ENCODE measurements at places on chromosomes 1 and 21.

DNA sequence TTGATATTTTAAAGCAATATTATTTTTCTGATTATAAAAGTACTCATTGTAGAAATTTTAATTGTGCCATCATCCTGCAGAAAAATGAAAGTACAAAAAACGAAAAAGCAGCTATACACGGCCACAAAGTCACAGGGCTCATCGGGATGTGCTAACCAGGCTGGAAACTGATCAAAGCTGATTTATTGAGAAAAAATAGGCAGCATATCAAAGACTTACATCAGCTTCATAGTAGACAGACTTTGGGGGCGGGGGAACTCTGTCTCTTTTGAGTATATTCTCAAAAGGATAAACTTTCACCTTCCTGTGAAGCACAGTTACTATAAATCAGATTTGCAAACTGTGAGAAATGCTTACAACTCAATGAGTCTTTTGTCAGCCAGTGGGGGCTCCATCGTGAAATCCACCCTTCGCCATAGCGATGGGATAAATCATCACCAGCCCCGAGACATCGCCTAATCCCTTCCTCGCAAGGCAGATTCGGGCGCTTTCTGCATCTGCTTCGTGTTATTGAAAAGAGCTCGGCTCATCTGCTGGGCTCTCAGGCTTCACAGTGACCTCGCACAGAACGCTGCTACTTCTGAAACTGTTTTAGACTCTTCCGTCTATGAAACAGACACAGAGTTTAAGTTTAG lies 69.2 kb upstream of the ERG start:
- peak; percentile 33 for DNase-seq

- no peak for DNase-seq
These were observed 193.9 kb downstream of the DAB1 start for GRCh38 chr1:57229998-57230397.

GRCh38 chr21:45325206-45326168 lies 37.8 kb upstream of the POFUT2 start:
- no peak for DNase-seq

- no peak for DNase-seq
These were observed 459.3 kb upstream of the ADAMTS5 start for GRCh38 chr21:27426196-27426595.

- peak; percentile 92 for DNase-seq
These were observed 186.8 kb downstream of the LTN1 start for GRCh38 chr21:28805885-28806284.

GRCh38 chr1:164733734-164734133 lies 174.8 kb downstream of the PBX1 start:
- DNase-seq = no peak

- DNase-seq = no peak
These were observed 1.1 kb upstream of the GNG12 start for GRCh38 chr1:67834246-67834877.

DNA sequence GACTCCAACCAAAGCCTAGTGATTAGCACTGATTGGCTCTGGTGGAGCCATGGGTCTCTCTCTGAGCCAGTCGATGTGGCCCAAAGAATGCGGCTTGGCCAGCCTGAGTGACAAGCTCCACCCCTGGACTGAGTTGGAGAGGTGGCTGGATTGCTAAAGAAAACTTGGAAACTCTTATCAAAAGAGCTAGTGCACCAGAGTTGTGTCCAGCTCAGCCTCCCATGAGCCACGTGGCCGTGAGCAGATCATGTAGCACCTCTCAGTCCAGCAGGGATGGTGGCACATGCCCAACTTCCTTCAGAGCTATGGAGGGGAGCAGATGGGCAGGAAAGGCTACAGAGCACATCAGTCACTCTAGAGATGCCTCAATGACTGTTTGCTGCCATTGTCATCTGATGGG lies 142.8 kb upstream of the VAMP3 start:
- DNase-seq = no peak

GRCh38 chr1:205458777-205459566 lies 3.1 kb upstream of the BLACAT1 start:
- DNase-seq = peak; percentile 56

DNA sequence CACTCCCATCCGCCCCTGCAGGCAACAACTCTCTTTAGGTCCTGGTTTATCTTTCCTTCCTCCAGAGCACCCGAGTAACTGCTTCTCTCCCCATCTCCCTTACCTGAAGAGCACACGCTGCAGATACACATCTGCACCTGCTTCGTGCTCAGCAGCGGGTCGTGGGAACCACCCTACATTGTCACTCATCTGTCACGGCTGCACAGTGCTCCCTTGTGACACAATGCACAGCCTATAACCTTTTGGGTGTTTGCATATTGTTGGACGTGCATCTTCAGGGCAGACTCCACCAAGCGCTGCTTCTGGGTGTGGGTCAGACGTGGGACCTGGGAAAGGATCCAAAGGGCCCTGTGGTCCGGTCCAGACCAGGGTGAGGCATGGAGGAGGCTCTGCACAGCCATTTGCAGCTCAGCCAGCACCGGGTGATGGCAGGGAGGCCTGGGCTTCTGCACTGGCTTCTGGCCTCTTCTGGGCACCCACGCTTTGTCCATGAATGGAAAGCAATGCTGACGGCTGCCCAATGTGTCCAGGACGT lies 42.5 kb downstream of the WDR4 start:
- no peak for DNase-seq

DNA sequence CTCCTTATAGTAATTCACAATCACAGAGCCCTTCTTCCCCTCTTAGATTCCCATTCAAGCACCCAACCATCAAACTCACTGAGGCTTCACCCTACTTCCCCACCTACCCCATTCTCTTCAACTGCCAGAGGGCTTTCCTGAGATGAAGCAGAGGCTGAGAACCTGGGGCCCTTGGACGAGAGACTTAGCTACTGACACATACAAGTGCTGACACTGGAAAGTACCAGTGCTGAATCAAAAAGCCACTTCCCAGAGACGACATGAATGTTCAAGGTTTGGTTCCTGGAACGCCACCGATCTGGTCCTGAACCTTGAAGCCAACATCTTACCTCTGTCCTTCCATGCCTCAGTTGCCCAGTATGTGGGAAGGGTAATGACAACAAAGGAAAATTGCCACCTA lies 16.6 kb upstream of the RAP1A start:
- no peak for DNase-seq

- DNase-seq = no peak
These were observed 44.1 kb downstream of the COL18A1 start for GRCh38 chr21:45448810-45449657.

DNA sequence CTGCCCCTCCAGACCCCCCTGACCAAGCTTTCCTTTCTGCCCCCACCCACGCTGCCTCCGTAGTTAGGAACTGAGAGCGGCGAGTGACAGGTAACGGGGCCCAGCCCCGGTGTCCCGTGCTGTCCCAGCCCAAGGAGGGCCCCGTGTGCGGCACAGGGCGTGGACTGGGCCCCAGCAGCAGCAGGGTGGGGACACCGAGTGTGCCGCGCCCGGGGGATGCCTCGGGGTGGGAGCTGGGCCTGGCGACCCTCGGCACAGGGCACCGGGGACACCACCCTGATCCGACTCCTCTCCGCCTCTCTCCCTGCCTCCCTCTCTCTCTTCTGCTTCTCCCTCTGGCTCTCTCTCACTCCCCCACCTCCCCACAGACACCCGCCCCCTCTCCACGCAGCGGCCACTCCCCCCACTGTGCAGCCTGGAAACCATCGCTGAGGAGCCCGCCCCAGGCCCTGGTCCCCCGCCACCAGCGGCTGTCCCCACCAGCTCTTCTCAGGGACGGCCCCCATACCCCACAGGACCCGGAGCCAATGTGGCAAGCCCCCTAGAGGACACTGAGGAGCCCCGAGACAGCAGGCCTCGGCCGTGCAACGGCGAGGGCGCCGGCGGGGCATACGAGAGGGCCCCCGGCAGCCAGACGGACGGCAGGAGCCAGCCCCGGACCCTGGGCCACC lies 22.7 kb downstream of the PANK4 start:
- no peak for DNase-seq

- DNase-seq = peak; percentile 50
These were observed 92.9 kb upstream of the TTC39A start for GRCh38 chr1:51423073-51423821.
